NCI-H2081 (cell line): ENCODE measurements at places on chromosomes 11 and 22.
A peak's percentile ranks its signal among the peaks of the same experiment; 100 is the strongest.

GRCh38 chr22:46731246-46732040 is 6.6 kb downstream of the CERK start:
- DNase-seq = peak; percentile 59

DNA sequence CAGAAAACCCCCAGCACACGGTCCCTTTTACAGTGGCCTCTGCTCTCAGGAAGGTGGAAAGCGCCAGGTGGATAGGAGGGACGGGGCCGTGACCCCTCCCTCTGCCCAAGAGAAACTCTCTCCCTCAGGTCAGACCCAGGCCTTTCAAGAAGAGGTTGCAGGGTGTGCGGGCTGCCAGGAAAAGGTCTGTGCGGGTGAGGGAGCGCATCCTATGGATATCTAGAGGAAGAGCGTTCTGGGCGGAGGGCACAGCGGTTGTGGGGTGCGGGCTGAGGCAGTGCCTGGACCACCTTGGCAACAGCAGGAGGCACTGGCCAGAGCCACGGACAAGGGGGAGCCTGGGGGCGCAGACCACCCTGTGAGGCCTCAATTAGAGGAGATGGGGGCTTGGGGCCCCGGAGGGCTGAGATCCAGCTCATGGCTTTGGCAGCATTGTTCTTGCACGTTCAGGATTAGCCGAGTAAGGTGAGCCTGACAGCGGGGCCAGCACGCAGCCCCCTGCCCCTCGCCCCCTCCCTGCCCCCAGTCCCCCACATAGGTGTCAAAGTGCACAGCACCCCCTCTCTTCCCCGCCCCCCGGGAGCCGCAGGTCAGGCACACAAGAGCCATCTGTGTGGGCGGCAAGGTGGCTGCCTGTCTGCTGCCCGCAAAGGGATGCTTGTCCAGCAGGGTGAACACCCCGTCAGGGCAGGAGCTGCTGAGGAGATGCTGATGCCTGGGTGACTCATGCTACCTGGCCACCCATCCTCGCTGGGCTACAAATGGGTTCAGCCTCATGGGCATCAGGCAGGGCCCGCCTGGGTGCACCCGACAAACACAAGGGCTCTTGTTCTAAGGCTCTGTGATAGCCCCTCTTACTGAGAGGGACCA is 92.8 kb upstream of the KCNQ1OT1 start:
- DNase-seq = no peak

DNA sequence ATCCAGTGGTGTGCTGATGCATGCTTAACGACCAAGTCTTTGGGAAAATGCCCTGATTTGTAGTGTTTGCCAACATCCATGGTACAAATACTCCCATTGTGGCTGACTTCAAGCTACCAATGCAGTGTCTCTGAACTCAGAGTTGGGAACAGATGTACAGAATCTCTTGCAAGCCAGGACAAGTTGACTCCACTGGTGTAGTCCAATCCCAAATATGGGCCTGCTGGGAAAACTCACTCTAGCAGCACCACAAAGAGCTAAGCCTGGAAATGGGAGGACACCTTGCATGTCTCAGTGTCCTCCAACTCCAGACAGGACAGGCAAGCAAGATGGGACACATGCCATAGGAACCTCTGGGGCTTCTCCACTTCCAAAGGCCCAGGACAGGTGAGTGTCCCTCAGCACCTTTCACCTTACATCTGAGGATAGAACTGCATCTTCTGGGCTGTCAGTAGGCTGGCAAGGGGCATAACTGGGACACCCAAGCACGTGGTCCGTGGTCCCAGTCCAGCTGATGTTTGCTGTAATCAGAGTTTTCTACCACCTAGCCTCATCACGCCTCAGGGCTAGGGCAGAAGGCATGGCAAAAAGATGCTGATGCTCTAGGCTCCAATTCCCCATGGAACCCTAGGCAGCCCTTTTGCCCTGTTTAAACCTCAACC is 6.5 kb downstream of the LMO1 start:
- no peak for DNase-seq

- no peak for DNase-seq
Observed at GRCh38 chr11:91078221-91078620, 855.4 kb upstream of the CHORDC1 start.

DNA sequence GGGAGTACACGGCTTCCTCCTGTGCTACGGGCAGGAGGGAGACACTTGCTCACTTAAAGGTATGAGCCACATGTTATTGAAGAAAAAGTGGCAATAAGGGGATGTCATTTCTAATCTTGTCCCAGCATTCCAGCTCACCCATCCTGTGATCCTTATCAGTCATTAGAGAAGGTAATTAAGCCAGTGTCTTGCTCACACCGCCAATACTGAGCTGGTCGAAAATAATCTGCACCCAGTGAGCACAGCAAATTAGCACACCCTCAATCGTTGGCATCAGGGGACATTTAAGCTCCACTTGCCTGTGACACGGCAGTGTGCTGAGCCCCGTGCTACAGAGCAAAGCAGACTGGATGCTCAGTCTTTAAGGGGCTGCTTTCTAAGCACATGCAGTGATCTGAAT is 510.7 kb downstream of the OPCML start:
- DNase-seq = no peak

GRCh38 chr11:95850137-95850536 is 59.8 kb downstream of the CEP57 start:
- no peak for DNase-seq

GRCh38 chr11:61516675-61517572 is 8.4 kb downstream of the LRRC10B start:
- peak; percentile 6 for DNase-seq

DNA sequence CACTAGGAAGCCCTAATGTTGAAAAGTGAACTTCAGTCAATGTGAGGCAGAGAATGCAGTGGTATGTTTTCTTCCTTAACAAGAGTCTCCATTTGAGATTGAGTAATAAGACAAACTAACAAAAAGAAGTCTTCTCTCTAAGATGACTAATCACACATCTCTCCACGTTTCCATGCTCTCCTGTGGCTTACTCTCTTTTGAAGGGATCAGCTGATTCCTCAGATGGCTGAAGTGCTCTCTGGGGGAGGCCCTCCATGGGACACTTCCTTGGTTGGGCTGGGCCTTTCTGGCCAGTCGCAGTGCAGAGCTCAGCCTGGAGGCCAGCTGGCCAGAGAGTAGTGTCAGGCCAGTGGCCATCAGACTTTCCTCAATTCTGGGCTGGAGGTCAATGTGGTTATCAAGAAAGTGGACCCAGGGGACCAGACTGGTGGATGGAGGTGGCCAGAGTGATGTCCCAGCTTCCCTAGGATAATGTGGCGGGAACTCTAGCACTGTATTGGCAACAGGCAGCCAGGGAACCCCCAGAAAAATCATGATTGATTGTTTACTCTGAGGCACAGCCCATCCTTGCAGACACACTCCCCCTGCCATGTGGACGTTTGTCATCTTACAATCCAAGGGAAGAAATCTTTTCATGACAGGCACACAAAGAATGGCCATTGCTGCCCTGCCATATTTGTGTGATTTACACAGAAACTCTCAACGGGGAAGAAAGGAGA is 14.5 kb downstream of the CSRP3 start:
- DNase-seq = no peak
